ENCODE measurements at places on chromosomes 3 and 15.

DNA sequence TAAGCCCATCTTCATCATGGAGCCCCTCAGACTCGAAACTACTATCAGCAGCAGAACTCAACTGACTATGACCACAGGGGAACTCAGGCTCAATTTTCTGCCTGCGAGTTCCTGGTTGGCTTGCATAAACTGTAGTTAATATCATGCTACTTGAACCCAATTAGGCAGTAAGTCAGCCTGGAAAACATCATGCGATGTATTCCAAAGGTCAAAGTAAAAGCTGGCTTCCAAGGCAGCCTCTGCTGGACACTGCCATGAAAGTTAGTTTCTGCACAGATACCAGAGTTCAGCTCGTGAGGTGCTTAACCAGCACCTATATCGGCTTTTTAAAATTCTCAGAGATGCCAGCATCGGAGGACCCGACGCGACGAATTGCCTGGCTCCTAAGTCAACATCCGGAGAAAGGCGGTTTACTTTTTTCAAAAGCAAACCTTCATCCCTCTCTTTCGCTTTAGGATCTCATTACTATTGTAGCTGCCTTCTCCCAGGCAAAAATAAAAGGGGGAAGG, 3.8 kb downstream of the ANP32A start:
- DNase-seq, result no peak

DNA sequence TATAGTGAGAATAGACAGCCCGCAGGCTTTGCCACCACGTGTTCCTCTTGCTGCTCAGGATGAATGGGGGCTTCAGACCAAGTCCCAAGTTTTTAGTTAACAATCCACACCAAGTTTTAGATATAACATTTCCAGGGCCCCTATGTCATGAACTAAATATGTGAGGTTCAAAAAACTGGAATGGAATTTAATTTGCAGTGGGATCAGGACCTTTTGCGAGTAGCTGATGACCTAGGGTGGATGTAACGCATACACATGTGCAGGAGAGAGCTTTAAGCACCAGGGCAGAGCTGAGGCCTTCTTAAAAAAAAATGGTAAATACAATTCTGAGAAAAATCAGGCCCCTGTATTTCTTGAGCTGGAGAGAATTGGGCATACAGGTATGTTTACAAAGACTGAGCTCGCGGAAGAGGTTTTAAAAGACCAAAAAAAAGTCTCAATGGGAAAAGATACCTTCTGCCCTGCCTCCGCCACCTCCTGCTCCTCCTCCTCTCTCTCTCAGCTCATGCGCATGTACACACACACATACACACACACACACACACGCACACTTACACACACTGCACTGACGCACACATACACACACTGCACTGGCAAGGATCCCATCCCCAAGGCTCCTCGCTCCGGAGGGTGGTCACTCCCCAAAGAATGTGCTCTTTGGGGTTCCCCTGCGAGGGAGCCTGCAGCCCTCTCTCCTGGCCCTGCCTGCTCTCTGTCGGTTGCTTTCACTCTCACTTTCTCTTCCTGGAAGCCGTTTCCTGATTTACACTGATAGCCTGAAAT, 48.2 kb upstream of the IGF1R start:
- DNase-seq, result peak; percentile 48

DNA sequence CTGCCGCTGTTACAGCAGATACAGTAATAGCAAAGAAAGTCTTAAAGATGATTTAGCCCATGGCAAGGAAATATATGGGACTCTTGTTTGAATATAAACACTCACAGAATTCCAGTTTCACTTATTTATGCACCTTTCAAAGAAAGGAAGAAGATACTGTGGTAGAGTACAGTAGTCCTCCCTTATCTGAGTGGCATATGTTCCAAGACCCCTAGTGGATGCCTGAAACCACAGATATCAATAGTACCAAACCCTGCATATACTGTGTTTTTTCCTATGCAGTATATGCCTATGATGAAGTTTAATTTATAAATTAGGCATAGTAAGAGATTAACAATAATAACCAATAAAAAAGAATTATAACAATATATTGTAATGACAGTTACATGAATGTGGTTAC, 8.2 kb downstream of the MAP2K1 start:
- no peak for DNase-seq

DNA sequence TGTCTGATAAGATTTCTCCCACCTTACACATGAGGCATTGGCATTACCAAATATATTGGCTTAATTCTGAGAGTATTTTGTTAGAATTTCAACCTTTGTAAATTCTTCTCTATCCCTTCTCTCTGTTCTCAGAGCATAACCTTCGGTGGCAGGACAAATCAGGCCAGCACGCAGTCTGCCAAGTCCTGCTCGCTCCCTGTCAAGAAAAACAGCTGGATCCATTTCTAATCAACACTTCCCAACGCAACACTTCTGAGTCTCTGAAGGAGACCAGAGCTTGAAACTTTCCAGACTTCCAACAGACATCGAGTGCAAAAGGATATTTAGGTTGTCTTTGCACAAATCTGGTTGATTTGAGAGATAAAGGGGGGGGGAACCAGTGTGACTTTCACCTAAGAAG, 125.7 kb downstream of the SV2B start:
- DNase-seq, result no peak

DNA sequence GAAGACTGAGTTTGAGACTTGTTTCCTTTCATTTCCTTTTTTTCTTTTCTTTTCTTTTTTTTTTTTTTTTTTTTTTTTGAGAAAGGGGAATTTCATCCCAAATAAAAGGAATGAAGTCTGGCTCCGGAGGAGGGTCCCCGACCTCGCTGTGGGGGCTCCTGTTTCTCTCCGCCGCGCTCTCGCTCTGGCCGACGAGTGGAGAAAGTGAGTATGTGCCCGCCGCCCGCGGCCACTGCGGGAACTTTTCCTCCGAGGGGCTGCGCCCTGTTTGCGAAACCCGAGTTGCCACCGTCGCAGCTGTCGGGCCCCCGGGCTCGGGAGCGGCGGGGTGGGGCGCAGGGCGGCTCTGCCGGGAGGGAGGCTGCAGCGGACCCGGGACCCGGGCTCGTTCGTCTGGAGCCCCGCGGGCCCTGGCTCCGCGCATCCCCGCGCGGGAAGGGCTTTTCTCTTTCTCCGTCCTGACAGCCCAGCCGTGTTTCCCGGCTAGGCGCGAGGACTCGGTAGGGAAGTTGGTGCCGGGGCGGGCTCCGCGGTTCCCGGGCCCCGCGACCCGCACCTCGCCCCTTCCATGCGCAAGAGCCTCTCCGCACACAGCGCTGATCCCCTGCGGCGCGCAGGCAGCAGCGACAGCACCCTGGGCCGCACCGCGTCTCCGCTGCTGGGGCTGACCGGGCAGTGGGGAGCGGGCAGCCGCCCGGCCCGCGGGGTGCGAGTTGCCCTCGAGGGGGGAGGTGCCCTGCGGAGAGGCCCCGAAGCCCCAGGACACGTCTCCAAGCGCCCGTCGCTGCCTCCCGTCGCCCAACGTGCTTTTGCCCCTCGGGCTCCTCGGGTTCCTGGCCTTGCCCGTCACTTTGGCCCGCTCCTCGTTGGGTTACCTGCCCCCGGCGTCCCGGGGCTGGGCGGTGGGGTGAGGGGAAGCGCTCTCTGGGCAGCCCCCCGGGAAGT, 1.4 kb downstream of the IGF1R start:
- DNase-seq, result no peak

- DNase-seq, result no peak
These were observed 63.2 kb upstream of the CGNL1 start for GRCh38 chr15:57313134-57313483.

- DNase-seq, result no peak
These were observed 9.7 kb upstream of the NCKIPSD start for GRCh38 chr3:48695393-48695753.

- DNase-seq, result no peak
These were observed 44.8 kb downstream of the POLR2M start for GRCh38 chr15:57751177-57751800.

DNA sequence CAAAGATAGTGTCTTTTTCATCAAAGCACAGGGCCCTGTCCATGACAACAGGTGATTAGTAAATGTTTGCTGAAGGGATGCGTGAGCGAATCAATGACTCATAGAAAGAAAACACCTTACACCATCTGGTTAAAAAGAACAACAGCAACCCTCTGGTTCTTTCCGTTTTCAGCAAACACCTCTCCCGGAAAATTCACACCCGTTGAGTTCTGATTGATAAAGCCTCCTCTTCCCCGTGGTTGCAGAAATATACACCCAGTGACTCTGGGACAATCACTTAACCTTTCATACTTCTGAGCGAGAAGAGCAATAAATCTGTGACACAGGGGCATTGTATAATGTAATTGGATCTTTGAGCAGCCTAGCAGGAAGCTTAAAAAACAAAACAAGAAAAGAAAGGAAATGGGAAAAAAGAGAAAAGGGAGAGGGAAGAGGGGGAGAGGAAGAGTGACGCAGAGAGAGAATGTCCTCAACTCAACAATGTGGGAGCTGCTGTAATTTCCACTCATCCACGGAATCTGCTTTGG, 37.6 kb downstream of the ADAMTS9 start:
- no peak for DNase-seq

- no peak for DNase-seq
These were observed 86.3 kb upstream of the MEX3B start for GRCh38 chr15:82132096-82132495.

DNA sequence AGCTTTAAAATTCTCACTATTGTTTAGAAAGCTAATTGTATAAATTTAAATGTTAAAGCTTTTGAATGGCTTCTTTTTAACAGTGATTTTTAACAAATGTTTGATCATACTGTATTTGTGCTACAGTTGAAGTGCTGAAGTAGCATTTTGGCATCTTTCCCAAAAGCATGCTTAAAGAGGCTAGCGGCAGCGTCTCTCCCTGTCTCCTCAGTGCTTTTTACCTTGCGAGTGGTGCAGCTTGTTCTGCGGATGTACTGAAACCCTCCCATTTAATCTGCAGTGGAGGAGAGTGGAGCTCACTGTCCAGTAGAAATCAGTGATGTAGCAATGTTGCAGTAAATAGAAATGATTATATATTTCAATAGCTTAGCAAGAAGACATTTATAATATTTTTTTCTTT, 43.7 kb downstream of the LRRC49 start:
- no peak for DNase-seq

DNA sequence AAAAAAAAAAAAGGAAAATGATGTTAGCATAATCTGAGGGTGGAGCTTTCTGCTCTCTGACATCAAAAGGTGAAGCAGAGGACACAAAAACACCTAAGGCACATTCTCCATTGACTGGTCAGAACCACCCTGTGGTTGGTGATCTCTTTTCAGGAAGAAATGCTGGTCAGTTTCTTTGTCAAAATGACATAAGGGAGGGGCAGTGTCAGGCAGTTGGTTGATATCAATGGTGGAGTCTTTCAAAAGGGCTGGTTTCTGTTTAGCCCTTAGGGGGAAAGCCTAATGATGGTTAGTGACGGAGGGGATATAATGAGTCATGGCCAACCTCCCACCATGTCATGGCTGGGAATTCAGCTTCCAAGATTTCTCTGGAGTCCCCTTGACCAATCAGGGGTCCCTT, 185.9 kb upstream of the GBE1 start:
- no peak for DNase-seq

DNA sequence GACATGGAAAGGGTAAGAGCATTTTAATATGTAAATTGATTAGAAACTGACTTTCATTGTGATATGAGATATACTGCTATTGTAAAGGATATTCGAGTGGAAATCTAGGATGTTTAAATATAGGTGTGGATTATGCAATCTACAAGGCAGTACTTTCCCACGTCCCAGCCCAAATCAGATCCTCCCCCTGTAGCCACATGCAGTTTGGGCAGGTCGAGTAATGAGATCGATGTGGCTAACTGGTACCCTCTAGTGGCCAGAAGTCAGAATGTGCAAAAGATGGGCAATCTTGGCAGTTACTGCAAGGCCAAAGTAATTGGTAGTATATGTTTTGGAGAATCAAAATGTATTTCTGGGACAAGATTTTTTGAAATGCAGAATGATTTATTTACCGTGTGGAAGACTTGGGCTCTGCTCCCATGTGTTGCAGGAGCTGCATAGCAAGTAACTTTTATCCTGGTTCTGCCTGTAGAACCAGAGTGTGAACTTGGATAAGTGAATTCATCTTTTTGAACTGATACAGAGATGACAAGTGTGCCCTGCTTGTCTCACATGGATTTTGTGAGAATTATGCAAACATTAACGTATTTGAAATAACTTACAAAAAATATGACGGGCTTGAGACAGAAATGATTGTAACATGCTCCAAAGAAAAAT, 94.5 kb upstream of the ADAMTSL3 start:
- peak; percentile 8 for DNase-seq

GRCh38 chr15:52783929-52784798, 6.0 kb downstream of the ONECUT1 start:
- DNase-seq, result no peak

DNA sequence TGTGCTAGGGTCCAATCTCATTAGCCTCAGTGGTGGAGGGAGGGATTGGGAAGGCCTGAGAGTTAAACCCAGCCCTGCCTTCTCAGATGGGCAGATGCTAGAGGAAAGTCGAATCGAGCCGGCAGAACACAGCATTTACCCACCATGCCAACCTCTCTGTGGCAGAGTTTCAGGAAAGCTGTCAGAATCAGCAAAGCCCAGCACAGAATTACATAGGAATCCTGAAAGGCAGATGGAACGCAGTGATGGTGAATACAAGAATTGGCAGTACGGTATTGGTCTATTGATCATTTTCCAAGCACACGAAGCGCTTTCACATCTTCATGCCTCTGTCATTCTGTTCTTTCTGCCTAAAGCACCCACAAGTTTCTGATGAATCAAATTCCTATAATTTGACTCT, 417.7 kb upstream of the RBMS3 start:
- DNase-seq, result no peak

DNA sequence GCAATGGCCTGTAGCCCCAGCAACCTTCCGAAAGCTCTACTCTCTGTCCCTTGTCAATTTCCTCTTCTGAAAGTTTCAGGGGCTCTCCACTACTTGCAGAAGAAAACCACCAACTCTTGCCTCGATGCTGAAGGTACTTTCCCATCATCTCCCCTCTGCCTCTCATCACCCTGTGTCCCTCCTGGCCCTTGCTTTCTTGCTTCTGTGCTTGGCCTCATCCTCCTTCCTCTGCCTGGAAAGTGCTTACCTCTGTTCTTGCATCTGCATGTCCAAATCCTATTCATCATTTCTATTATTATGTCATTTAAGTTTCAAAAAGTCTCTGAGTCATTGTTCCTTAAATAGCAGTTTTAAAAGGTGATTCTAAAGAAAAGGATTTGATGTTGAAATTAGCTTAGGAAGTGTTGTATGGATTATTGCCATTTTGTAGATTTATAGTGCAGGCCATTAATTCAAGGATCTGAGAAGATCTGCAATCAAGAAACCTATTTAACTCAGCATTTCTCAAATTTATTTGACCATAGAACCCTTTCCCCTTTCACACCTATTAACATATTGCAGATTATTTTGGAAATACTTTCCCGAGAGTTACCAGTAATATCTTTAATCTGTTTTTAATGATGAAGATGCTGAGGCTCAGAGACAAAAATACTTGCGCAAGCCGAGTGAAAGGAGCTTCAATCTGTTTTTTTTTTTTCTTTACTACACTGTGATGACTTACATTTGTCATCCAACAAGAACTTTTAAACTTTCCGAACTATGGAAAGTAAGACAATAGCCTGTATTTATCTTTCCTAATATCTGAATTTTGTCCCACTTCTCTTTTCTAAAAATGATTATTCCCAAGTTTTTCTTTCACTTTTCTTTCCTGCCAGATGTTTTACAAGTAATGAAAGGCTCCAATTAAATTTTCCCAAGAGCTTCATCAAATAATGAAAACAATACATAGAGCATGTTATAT, 22.3 kb upstream of the CFAP161 start:
- DNase-seq, result no peak

Data from urinary bladder (tissue), 4 donors.